ENCODE measurements at places on chromosomes 1 and 21. TPM values are rescaled to one million over a fixed set of nuclear protein-coding genes. Genes with fewer than 3 reads are reported as not detected.

Gene RUNX3
- 2.1 TPM for total RNA-seq

Gene GREM2
- 2.5 TPM for total RNA-seq

Gene WDR4
- 34.3 TPM for total RNA-seq

Gene RXRG
- not detected for total RNA-seq

Gene KLHDC9
- total RNA-seq = 4.8 TPM

Gene FLAD1
- 29.7 TPM for total RNA-seq

Gene CLCA4
- 14.1 TPM for total RNA-seq

Gene RGS7
- total RNA-seq = not detected

Gene GPR153
- 3.3 TPM for total RNA-seq

- no peaks in the 10 kb centered on the region for H3K36me3 ChIP-seq
- no peak for DNase-seq
- no peaks in the 10 kb centered on the region for H3K27me3 ChIP-seq
- H3K4me3 ChIP-seq = no peak overlapping the region
These were observed 18.4 kb downstream of the FMN2 start for GRCh38 chr1:240109920-240110636.

- H3K4me1 ChIP-seq = no peaks in the 10 kb centered on the region
- no peak for DNase-seq
- H3K36me3 ChIP-seq = no peaks in the 10 kb centered on the region
- H3K27ac ChIP-seq = no peak overlapping the region
These were observed 94.4 kb downstream of the SLC35F3 start for GRCh38 chr1:233998891-233999290.

GRCh38 chr1:31183927-31184554 lies 55.6 kb downstream of the NKAIN1 start:
- no peak overlapping the region for H3K4me3 ChIP-seq
- H3K27me3 ChIP-seq = no peaks in the 10 kb centered on the region
- no peak overlapping the region for H3K27ac ChIP-seq
- DNase-seq = peak; percentile 76
- no peaks in the 10 kb centered on the region for H3K36me3 ChIP-seq
- H3K4me1 ChIP-seq = peaks cover 9% of the 10 kb centered on the region

DNA sequence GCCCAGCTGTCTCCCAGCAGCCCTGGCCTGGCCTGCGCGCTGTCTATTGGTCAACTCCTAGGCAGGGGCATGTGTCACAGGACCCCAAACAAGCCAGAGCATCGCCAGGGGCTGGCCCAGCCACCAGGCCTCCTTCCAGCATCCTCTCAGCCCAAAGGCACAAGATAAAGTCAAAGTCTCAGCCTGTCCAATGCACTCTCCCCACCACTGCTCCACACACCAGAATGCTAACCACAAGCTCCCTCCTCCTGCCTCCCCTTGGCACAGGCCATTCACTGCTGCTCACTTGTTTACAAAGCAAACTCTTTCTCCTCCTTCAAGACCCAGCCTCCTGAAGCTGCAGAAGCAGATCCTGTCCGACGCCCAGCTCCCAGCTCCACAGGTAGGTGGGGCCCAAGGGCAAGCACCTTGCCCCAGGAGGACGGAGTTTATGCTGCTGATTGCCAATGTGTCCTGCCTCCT lies 133.4 kb downstream of the DMRTB1 start:
- no peaks in the 10 kb centered on the region for H3K4me1 ChIP-seq
- no peaks in the 10 kb centered on the region for H3K27me3 ChIP-seq
- peak; percentile 62 for DNase-seq

DNA sequence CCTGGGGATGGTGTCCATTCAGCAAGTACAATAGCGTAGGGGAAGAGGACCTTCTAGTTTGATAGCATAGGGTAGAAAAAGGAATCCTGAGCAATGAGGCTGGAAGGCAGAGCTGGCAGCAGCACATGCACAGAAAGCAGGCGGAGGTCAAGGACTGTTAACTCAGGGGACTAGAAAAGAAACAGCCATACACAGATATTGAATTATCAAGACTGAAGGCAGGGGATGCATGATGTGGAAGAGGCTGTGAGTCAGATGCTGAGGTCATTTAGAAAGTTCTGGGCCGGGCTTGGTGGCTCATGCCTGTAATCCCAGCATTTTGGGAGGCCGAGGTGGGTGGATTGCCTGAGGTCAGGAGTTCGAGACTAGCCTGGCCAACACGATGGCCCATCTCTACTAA lies 65.6 kb downstream of the OPTC start:
- no peak overlapping the region for H3K27ac ChIP-seq
- H3K36me3 ChIP-seq = no peaks in the 10 kb centered on the region
- H3K4me1 ChIP-seq = no peaks in the 10 kb centered on the region
- no peaks in the 10 kb centered on the region for H3K27me3 ChIP-seq
- H3K4me3 ChIP-seq = no peak overlapping the region

DNA sequence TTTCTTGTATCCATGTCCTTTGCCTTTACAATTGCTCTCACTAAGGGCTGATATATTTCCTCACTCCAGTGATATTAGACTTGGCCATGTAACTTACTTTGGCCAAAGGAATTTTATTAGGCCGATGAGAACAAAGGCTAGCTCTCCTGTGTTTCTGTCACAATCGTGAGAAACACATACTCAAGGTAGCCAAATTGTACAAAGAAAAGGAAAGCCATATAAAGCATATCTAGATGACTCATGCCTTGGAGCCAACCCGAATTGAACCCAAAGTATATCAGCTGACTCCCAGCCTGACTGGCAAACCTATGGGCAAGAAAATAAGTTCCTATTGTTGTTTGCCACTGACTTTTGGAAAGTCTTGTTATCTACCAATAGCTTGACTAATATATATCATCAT lies 371.7 kb upstream of the LRRC7 start:
- DNase-seq = no peak
- H3K27me3 ChIP-seq = no peaks in the 10 kb centered on the region
- no peak overlapping the region for H3K4me3 ChIP-seq
- H3K27ac ChIP-seq = no peak overlapping the region
- no peaks in the 10 kb centered on the region for H3K4me1 ChIP-seq
- H3K36me3 ChIP-seq = no peaks in the 10 kb centered on the region

GRCh38 chr1:61851849-61852669 lies 109.8 kb downstream of the PATJ start:
- no peak overlapping the region for H3K4me3 ChIP-seq
- DNase-seq = no peak
- no peak overlapping the region for H3K27ac ChIP-seq
- no peaks in the 10 kb centered on the region for H3K27me3 ChIP-seq
- H3K36me3 ChIP-seq = peaks cover 18% of the 10 kb centered on the region
- H3K4me1 ChIP-seq = no peaks in the 10 kb centered on the region

- no peaks in the 10 kb centered on the region for H3K27me3 ChIP-seq
- no peak overlapping the region for H3K4me3 ChIP-seq
- no peaks in the 10 kb centered on the region for H3K36me3 ChIP-seq
- no peak for DNase-seq
- H3K27ac ChIP-seq = no peak overlapping the region
- peaks cover 6% of the 10 kb centered on the region for H3K4me1 ChIP-seq
These were observed 41.8 kb downstream of the ATP2B4 start for GRCh38 chr1:203668401-203668800.

GRCh38 chr1:42999308-42999707 lies 40.6 kb upstream of the SLC2A1 start:
- H3K27me3 ChIP-seq = no peaks in the 10 kb centered on the region
- no peak overlapping the region for H3K4me3 ChIP-seq
- peak overlapping the region; percentile 28 for H3K27ac ChIP-seq
- no peaks in the 10 kb centered on the region for H3K36me3 ChIP-seq
- peaks cover 5% of the 10 kb centered on the region for H3K4me1 ChIP-seq

DNA sequence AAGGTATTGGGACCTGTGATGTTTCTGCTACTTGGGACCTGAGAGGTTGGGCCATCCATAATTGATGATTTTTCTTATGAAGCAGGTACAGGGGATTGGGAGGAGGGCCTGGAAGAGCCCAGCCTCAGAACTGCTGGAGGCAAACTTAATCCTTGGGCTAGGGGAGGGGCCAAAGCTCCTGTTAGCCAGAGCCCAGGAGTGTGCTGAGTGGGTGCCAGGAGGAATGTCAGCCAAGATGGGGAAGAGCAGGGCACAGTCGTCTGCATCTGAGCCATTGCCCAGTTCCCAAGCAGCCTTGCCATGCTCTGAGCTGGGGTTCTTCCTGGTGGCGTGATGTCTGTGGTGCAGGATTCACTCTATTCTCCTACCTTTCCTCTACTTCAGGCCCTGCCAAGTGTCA lies 5.8 kb downstream of the MAPKAPK2 start:
- no peak for DNase-seq
- H3K27ac ChIP-seq = no peak overlapping the region
- no peaks in the 10 kb centered on the region for H3K27me3 ChIP-seq
- H3K4me3 ChIP-seq = no peak overlapping the region
- H3K36me3 ChIP-seq = no peaks in the 10 kb centered on the region
